ENCODE measurements at places on chromosomes 7 and 10.

DNA sequence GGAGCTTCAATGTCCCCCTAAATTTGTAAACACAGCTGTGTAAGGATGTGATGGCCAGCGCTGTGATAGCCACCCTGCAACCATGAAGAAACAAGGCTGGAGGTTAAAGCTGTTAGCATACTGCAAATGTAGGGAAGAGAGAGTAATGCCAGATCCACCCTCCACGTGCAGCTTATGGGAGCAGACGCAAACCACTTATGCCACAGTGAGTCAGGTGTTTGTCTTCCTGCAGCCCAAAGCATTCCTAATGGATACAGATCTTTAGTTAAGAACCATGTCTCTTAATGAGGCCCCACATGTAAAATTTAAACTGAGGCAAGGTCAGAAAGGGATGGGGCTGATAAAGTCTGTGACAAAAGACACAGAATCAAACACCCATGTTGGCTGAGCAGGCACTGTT, 13.6 kb upstream of the MYL7 start:
- H3K4me1 ChIP-seq = no peaks in the 10 kb centered on the region
- H3K4me3 ChIP-seq = no peak overlapping the region
- no peak for DNase-seq
- H3K27ac ChIP-seq = no peak overlapping the region
- H3K27me3 ChIP-seq = peaks cover 2% of the 10 kb centered on the region

DNA sequence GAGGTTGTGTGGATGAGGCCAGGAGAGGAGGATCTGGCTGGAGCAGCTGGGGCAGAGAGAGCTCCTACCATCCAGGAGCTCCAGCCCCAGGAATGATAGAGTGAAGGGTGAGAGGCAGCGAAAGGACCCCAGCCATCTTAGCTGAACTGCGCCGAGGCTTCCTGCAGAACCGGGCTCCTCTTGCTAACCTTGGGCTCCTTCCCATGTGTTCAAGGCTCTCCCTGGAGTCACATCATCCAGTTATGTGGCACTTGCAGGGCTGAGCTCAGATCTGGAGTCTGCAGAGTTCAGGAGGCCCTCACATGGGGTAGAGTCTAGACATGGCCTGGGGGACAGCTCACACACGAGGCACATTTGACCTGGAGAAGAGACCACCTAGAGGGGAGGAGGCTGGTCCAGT, 225.0 kb upstream of the ZNF32 start:
- H3K27ac ChIP-seq = no peak overlapping the region
- H3K4me1 ChIP-seq = peaks cover 12% of the 10 kb centered on the region
- H3K4me3 ChIP-seq = no peak overlapping the region

DNA sequence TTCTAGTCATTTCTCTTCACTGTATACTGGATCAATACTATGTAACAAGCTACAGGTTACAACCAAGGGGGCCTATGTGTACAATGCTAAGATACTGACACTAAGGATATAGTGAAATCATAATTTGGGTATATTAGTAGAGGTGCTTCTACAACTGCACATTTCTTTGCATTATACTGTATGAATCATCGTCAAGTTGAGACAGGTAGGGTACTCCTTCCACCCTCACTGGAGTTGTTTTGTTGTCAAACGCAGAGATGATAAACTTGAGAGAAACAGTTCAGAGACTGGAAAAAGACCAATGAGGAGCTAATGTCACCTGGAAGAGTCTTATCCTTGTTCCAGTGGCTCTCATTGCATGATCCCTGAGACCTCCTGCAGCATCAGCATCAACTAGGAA, 208.2 kb upstream of the PRPS1L1 start:
- H3K36me3 ChIP-seq = no peaks in the 10 kb centered on the region
- H3K27me3 ChIP-seq = no peaks in the 10 kb centered on the region

DNA sequence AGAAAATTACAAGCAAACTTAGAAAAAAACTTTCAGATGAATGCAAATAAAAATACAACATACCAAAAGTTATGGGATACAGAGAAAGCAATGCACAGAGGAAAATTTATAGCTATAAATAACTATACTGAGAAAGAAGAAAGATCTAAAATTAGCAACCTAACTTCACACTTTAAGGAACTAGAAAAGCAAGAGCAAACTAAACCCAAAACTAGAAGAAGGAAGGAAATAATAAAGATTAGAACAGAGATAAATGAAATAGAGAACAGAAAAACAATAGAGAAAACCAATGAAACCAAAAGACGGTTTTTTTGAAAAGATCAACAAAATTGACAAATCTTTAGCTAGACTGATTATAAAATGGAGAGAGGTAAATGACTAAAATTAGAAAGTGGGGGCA, 9.6 kb upstream of the STRA8 start:
- peaks cover 6% of the 10 kb centered on the region for H3K36me3 ChIP-seq
- H3K4me1 ChIP-seq = peaks cover 11% of the 10 kb centered on the region
- H3K4me3 ChIP-seq = no peak overlapping the region
- no peak overlapping the region for H3K27ac ChIP-seq
- no peak for DNase-seq

- no peak for DNase-seq
- no peak overlapping the region for H3K27ac ChIP-seq
- peaks cover 15% of the 10 kb centered on the region for H3K4me1 ChIP-seq
- H3K36me3 ChIP-seq = no peaks in the 10 kb centered on the region
- H3K27me3 ChIP-seq = peaks cover 36% of the 10 kb centered on the region
These were observed 472 bp upstream of the ADAM22 start for GRCh38 chr7:87933605-87933952.
